ENCODE measurements at places on chromosomes 7 and 10.

DNA sequence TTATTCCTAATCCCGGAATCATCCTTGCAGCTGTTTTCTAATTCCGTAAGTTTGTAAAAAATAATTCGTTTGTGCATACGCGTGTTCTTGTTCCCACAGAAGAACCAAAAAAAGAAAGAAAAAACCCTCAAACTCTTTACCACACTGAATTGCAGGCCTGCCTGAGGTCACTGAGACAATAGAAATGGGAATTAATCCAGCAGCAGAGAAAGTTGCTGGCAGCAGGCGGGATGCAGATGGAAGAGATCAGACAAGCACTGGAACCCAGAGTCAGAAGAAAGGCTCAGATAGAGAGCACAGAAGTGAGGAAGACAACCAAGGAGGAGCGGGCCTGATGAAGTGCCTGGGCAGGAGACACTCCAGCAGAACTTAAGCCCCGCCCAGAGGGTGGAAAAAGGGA, 141.5 kb upstream of the VWC2 start:
- DNase-seq, result no peak

DNA sequence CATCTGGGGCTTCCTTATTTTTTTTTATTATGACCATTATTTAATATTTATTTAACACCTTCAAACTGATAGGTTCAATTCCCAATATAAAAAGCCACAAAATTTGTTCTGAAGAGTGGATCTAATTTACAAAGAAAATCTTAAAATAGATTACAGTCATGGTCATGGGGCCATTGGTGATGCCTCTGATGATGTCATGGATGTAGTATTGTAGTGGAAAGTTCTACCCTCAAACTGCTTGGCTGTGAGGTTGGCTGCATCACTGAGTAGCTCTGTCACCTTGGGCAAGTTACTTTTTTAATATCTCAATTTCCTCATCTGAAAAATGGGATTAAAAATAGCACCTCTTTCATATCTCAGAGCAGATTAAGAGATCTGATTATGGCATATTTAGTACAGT, 128.5 kb downstream of the DKK1 start:
- DNase-seq, result no peak

DNA sequence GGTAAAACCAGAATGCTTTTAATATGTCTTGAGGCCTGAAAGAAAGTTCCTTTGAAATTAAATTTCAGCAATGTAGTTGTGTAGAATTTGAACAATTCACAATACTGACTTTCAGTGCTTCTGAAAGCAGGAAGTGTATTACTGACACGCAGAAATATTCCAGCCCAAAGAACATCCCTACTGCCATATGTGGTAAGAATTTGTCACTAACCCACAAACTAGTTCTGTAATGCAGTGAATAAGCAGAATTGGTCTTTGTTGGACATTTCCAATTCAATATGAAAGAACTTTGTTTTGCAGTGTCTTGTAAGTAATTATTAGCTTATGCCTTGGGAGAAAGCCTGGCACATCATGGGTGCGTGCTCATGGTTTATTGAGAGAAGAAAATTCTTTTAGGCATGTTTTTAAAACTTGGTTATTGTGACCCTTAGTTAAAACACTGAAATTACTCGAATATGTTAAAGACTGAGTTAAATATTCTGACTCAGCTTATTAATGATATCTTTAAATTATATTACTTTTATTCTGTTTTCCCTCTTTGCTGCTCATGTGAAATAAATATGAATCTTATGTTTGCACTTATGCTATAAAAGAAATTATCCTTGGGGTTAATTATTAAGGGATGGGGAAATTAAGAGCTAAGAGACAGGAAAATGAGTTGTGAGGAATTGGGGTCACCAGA, 33.4 kb downstream of the PTPN12 start:
- DNase-seq, result no peak

- DNase-seq, result no peak
These were observed at the start of gene RBM20 for GRCh38 chr10:110643653-110644597. Gene RBM20, plus strand, starts transcription at chr10:110644336. Its CDS starts 119 bp downstream, at chr10:110644455.

DNA sequence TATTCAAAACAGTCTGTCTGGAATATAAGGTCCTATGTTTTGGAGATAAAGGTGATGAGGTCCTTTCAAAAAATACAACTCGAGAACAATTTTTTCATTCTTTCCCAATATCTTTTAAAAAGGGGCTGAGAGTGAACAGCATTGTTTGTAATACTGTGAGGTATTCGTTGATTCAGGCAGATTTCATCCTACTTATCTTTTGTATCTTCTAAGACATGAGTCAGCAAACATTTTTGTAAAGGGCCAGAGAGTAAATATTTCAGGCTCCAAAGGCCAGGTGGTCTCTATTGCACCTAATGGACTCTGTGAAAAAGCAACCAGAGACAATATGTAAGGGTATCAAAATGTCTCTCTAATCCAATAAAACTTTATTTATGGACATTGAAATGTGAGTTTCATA, 8.1 kb upstream of the ANK3 start:
- no peak for DNase-seq

- no peak for DNase-seq
These were observed 4.4 kb downstream of the TBX20 start for GRCh38 chr7:35249537-35249907.

DNA sequence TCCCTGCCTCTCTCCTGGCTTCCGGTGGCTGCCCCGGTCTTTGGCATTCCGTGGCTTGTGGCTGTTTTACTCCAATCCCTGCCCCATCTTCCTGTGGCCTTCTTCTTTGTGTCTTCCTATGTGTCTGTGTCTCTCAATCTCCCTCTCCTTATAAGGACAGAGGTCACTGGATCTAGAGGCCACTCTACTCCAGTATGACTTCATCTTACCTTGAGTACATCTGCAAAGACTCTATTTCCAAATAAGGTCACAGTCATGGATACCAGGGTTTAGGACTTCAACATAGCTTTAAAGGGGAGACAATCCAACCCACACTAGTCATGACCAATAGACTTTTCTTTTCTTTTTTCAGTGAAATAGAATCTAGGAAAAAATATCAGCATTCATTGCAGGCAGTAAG, 153.3 kb upstream of the INSYN2A start:
- no peak for DNase-seq

DNA sequence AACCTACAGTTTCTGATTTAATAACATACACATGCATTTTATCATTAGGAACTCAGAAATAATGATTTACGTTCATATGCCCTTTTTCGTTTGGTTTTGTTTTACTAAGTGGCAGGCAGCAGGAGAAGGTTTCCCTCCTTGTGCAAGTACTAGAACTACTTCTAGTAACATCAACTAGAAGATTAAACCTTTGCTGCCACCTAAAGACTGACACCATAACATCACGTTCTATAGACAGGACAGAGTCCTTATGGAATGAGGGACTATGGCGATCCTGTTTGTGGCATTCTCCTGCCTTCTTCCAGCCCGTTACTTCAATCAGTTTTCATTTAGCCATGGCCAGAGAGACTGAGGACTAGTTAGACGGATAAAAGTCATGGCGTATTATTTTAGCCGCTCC, 53.2 kb downstream of the GAD2 start:
- no peak for DNase-seq

- no peak for DNase-seq
These were observed 5.8 kb downstream of the IKZF1 start for GRCh38 chr7:50310361-50310760.

GRCh38 chr10:77925410-77925794, 1.2 kb downstream of the DLG5 start:
- no peak for DNase-seq

DNA sequence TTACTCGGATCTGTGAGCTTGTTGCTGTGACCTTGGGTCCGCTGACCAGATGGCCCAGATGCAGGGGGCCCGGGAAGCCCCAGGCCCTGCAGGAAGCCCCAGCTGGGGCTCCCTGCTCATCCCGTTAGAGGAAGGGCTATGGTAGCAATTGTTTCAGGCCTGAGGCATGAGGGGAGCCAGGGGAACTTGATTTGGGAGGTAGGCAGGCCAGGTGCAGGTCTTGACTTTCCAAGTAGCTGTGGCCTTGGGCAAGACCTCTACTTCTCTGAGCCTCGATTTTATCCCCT, 55.0 kb upstream of the CXCL12 start:
- no peak for DNase-seq

DNA sequence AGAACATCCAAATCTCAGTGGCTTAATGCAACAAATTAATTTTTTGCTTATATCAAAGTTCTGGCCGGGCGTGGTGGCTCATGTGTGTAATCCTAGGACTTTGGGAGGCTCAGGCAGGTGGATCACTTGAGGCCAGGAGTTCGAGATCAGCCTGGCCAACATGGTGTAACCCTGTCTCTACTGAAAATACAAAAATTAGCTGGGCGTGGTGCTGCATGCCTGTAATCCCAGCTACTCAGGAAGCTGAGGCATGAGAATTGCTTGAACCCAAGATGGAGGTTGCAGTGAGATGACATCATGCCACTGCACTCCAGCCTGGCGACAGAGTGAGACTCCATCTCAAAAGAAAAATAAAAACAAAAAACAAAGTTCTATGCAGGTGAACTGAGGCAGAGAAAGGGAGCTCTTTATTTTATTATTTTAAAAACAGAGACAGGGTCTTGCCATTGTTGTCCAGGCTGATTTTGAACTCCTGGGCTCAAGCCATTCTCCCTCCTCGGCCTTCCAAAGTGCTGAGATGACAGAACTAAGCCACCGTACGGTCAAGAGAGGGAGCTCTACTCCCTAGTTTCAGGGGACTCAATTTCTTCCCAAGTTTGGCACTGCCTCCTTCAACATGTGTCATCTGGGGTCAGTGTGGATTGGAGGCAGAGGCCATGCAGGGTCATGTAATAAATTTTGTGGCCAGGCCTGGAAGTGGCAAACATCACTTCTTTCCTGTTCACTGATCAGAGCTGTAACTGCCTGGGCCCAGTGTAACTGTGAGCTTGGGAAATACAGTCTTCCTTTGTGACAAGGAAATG, 2.4 kb downstream of the ADCK2 start:
- no peak for DNase-seq

DNA sequence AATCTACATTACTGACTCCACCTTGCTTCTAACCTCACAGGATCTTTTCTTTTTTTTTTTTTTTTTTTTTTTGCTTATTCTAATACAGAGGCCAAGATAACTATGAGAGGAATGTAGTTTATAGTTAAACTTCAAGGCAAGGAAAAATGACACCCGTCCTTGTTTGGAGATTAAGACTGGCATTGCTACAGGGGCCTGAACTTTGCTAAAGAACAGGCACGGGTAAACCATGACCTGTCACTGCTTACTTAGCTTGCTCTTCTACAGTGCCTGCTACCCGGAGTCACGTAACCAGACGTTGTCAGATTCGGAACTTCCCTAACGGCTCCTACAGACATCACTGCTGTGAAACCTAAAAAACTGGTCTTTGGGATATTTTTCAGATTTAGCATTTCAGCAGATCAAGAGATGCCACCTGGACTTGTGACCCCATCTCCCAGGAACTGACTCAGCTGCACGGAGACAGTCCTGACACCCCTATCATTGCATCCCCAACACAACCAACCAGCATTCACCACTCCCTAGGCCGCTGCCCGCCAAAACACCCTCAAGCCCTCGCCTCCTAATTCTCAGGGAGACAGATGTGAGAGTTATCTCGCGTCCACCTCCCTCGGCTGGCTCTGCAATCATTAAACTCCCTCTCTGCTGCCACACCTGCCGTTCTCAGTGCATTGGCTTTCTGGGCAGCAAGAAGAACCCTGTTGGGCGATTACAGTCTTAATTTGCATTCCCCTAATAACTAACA, 27.5 kb downstream of the MAD1L1 start:
- no peak for DNase-seq

- DNase-seq, result no peak
These were observed 72.8 kb downstream of the TBXAS1 start for GRCh38 chr7:139901901-139902300.
